ENCODE measurements at places on chromosomes 2 and 18.

DNA sequence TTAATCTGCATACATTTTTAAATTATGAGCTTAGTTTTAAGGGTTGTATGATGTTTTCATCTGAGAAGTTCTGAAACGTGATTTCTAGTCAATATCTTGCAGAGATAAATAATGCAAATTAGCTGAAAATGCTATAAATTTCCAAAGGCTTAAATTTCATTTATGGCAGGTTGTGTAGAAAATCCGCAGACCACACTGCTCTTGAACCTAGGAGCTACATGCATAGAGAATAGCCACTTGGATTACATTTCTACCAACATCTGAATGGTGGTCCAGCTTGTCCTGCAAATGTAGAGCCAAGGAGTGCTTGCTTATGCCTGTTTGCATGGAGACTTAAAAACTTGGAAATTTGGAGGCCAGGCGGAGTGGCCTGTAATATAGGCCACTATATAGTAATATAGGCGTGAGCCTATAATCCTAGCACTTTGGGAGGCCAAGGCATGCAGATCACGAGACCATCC lies 6.8 kb downstream of the MAT2A start:
- DNase-seq: peak; percentile 14

- DNase-seq: no peak
Observed at GRCh38 chr2:98959810-98960507, 23.9 kb upstream of the CRACDL start.

DNA sequence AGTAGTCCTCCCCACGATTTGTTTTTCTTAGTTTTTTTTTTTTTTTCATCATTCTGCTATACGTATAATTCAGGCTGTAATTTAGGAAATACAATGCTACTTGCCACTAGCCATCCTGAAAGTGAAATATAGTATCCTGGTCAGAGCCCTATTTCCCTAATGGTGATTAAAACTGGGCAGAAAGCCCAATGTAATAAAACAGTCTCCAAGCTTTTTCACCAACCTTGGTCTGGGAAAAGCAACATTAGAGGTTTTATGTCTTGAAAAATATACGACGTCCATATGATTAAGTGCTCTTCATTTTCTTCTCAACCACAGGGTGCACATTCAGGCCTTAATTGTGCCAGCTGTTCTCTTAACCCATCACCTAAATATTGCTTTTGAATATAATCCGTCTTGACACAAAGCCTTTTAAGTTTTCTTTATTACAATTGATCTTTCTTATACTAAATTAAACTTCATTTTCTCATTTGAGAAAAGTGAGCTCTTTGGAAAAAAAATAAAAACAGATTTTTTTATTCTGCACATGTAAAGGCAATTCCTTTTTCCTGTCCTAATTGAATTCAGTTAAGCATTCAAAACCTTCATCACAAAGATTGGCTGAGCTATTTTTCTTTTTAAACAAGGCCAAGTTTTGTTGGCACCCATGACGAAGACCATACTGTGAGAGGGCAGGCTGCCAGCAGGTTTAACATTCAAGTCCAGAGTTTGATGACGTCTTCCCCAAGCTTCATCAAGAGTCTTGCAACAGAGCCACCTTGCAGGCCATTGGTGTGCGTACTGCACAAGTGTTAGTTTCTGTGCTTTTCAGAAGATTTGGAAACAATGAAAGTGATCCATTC lies 52.7 kb downstream of the MAP2 start:
- no peak for DNase-seq

GRCh38 chr2:201855356-201855755 lies 49.0 kb downstream of the CDK15 start:
- DNase-seq: no peak

DNA sequence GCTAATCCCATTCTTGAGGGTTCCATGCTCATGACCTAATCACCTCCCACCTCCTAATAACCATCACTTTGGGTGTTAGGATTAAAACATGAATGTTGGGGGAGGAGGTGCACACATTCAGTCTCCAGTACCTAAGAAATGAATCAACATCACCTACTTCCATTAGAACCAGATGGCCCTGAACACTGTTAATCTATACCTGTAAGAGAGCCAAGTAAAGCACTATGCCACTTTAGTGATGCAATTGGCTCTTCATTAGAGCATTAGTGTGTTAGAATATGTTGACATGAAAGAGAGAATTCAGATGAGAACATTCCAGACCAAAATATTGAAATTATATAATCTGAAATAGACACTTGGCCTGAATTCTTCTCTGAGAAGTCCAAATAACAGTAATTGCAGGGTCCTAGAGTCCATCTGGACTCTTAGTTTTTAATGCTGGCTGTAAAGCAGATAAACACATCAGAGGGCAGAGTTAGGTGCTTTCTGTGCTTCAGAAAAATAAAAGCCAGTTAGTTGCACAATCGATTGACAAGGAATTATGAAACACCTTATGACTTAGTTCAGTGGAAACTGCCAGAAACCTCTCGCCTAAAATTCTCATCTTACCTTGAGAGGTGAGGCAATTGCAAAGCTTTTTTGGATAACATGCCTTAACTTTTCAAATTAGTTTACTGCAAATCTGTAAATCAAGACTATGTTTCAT lies 923.7 kb downstream of the SLC4A3 start:
- DNase-seq: no peak

- no peak for DNase-seq
Observed at GRCh38 chr18:63220903-63221302, 98.7 kb downstream of the BCL2 start.

GRCh38 chr18:48254077-48254602 lies 155.0 kb downstream of the ZBTB7C start:
- no peak for DNase-seq

GRCh38 chr2:70887208-70887549 lies 48.5 kb upstream of the ATP6V1B1 start:
- DNase-seq: no peak

DNA sequence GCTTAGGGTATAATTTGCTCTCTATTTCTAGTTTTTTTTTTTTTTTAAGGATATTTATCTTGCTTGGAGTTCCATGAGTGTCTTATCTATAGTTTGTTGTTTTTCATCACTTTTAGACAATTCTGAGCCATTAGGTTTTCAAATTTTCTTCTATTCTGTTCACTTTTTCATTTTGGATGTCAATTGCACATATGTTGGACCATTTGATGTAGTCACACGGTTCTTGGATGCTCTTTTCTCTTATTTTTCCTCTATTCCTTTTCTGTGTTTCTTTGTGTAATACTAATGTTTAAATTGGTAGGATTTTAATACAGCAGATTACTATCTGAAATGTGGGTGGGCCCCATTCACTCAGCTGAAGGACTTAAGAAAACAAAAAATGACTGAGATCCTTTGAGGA lies 292.6 kb downstream of the CALCRL start:
- DNase-seq: no peak

Data from activated naive CD8-positive, alpha-beta T cell treated with anti-CD3 and anti-CD28 coated beads, Interleukin-2, amount 50 U/mL, for 24 hours (primary cell).